ENCODE measurements at places on chromosomes 1 and 21.

- no peak for DNase-seq
Measured at GRCh38 chr1:229209386-229209785, 61.5 kb upstream of the RAB4A start.

DNA sequence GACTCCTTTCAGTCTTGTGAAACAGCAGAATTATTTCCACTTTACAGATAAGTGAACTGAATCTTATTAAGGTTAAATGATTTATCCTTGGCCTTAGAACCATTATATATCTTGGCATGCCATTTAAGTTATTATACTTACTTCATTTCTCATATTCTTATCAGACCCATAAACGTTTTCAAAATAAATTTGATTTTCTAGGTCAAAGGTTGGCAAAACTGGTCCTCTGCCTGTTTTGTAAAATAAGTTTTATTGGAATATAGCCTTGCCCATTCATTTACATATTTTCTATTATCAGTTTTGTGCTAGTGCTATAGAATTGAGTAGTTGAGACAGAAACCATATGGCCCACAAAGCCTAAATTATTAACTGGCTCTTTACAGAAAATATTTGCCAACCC lies 32.9 kb upstream of the SNRPE start:
- DNase-seq: no peak

DNA sequence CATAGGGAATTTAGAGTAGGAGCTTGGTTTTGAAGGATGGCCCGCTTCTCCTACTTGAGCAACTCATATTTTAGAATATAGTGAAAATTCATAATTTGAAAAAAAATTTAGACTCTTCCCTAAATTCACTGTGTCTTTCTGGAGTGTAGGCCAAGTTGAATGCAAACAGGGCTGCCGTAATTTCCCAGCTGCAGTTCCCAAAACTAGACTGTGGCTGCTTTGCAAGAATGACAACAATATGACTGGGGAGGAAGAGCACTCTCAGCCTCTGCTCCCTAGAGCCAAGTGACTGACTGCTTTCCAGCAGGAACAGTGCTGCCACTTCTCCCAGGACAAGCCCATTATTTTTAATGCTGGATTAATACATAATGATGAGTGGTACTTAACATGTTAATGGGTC lies 209.0 kb downstream of the RHOU start:
- DNase-seq: no peak

- DNase-seq: no peak
Measured at GRCh38 chr1:5730272-5731109, 261.7 kb downstream of the NPHP4 start.

Data from CD4-positive, alpha-beta memory T cell (primary cell).